A549 treated with Mapracorat at 1 μM for 4 hours (cell line): ENCODE measurements at places on chromosomes 5 and 9. TPM values are rescaled to one million over a fixed set of nuclear protein-coding genes. Genes with fewer than 3 reads are reported as not detected.

Gene ARID3C
- total RNA-seq = 0.09 to 0.39 TPM (median 0.17 TPM) in 5 replicates

Gene SPATA31A1
- not detected in 5 replicates for total RNA-seq

Gene P4HA2
- total RNA-seq = 42.0 to 49.8 TPM (median 49.1 TPM) in 5 replicates

Gene IL3
- total RNA-seq = not detected in 5 replicates

Gene GDA
- 0.48 to 1.4 TPM (median 1.0 TPM) in 5 replicates for total RNA-seq

Gene KIF4B
- 0.02 TPM in 1 of 5 replicates, not detected in the others for total RNA-seq

Gene CDH10
- total RNA-seq = 0.15 to 0.32 TPM (median 0.21 TPM) in 4 of 5 replicates, not detected in the other

Gene IRX1
- total RNA-seq = not detected in 5 replicates

Gene C9orf153
- 0.08 to 0.50 TPM (median 0.15 TPM) in 3 of 5 replicates, not detected in the others for total RNA-seq

Gene NR2F1-AS1
- 1.9 to 4.7 TPM (median 3.7 TPM) in 5 replicates for total RNA-seq

Gene ARL14EPL
- total RNA-seq = 0.13 to 0.48 TPM (median 0.19 TPM) in 5 replicates

Gene FCN1
- not detected in 5 replicates for total RNA-seq

Gene EGFL7
- total RNA-seq = 34.8 to 56.2 TPM (median 54.2 TPM) in 5 replicates
